ENCODE measurements at places on chromosomes 2 and 18.

GRCh38 chr2:101613056-101613704, 84.3 kb upstream of the MAP4K4 start:
- no peak for DNase-seq

- no peak for DNase-seq
These were observed 107.8 kb upstream of the ST3GAL5 start for GRCh38 chr2:85996591-85996990.

GRCh38 chr2:73095910-73096309, 16.8 kb downstream of the RAB11FIP5 start:
- no peak for DNase-seq

DNA sequence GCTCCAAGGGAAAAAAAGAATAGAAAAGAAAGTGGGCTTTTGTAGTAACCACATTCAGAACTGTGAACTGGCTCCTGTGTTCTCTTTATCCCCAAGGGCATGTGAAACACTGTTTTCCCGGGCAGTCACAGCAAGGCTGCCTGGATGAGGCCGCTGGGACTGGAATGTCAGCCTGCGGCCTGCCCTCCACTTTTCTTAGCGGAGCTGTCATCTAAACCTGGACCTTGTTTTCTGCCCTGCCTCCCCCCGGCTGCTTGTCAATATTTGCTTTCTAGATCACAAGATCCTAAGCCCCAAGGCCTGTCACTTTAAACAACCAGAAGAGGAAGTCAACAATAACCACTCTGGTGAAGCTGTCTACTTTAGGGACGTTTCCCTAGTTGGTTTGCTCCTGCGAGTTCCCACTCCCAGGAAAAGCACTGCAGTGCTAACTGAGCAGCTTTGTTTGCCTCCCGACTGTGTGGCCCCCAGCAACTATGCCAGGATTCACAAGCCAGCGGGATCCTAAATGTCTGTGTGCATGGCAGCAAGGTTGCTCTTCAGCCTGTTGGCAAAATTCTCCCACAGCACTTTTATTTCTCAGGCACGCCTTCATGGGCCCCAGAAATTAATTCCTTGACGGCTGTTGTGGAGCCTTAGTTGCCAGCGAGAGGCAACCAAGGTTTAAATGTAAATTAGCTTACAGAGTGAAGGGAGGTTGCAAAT, 30.6 kb downstream of the SOWAHC start:
- DNase-seq, result no peak

DNA sequence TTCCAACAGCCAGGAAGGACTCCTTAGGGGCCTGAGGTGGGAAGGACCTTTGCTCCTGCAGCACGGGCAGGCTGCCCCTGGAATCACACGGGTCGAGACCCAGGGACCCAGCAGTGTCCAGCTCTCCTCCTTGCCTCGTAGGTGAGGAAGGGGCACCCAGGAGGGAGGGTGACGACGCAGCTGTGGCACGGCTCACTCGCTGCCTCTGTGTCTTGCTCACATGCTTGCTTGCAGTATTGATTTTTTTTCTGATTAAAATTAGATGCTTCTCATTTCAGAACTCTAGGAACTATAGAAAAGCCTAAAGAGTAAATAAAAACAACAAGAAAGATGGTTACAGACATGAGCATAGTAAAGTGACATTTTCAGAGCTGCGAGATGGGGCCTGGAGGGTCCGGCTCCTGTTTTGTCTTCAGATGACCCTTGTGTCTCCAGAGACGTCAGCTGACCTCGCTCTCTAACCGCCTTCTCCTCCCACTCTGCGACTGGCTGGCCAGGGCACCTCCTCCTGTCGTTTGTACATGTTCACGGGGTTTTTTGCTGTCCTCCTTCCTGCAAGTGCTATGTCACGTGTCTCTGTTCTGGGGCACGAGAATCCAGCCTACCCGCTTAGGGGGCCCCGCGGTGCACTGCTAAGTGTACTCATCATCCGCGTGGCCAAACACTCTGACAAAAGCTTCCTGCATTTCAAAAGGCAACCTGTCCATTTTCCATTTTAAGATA, 65.7 kb upstream of the ZNF236 start:
- DNase-seq, result no peak

- peak; percentile 52 for DNase-seq
These were observed 631.5 kb downstream of the NYAP2 start for GRCh38 chr2:226030788-226031646.
